ENCODE measurements at places on chromosomes 12 and 14. TPM values are rescaled to one million over a fixed set of nuclear protein-coding genes. Genes with fewer than 3 reads are reported as not detected.

GRCh38 chr14:51732494-51733112 lies 80.9 kb downstream of the FRMD6 start:
- no peak for DNase-seq

GRCh38 chr12:131895640-131896079 lies 1.2 kb downstream of the ULK1 start:
- DNase-seq: no peak

The CCDC177 gene
- total RNA-seq: not detected

DNA sequence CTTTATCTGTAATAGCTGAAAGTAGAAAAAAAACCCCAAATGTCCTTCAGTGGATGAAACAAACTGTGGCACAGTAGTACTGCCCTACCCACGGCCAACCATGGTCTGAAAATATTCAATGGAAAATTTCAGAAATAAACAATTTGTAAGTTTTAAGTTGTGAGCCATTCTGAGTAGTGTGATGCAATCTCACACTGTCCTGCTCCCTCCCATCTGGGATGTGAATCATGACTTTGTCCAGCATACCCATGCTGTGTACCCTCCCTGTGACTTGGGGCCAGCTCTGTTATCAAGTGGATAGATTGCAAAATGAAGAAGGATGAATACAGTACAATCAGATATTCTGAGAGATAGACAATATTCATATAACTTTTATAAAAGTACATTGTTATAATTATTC lies 106.2 kb downstream of the SMOC1 start:
- no peak for DNase-seq

DNA sequence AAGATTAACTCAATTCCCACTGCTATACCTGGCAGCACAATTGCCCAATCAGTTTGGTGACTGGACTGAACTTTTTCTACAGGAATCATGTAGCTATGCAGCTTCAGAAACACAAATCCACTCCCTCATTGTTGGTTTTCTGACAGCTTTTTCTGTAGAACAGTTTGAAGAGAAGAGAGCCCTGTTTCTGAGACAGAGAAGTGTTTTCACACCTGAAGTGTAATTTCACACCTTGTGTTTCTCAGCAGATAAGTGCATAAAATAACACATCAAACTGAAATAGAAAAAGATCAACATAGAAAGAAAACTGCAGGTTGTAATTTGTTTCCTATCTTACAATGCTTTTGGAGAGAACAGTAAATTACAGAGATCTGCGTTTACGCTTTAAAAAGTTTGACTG lies 335.6 kb downstream of the SNAPC1 start:
- no peak for DNase-seq

The GALNT16 gene
- 1.3 TPM for total RNA-seq

DNA sequence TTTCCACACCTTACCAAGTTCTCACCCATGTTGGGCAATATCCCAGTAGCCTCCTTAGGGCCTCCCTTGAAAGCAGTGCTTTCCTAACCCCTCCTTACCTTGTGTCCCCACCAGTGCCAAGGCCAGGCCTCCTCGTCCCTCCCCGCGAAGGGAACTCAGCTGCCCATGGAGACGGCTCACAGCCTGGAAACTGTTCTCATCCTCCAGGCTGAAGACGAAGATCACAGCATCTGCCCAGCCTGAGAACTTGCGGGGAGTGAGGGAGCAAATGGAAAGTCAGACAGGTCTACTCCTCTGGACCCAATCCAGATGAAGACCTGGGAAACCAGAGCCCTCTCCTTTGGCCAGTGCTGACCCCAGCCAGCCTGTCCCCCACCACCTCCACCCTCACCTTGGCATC lies 4.6 kb downstream of the AGAP2 start:
- no peak for DNase-seq

DNA sequence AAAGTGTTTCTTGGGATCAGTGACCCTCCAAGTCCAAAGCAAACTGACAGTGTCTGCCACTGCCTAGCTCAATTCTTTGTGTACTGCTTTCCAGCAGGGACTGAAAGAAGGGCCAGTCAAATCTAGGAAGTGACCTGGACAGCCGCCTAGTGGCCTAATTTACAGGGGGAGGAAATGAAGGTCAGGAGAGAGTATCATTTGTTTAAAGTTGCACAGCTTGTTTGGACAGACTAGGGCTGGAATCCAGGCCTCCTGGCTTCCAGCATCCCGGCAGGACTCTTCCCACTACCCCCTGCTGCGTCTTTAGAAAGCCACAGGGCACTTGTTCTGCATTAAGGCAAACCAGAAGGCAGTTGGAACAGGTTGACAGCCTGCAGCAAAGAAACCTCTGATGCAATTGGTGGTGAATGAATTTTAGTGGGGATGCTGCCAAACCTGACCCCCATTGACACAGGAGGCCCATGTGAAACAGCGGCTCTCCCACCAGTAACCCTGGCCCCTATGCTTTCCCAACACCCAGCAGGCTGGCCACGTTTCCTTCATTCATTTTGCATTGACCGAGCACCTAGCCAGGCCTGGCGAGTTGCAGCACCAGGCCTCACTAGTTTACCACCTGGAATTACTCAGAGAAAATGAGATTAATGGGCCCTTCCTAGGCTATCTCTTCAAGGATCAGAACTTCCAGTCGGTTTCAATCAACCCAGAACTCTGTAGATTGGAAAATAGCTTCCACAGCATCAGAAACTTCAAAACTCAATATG lies 28.2 kb downstream of the GALNT16 start:
- DNase-seq: no peak

- no peak for DNase-seq
Measured at GRCh38 chr12:58741226-58741625, 179.1 kb downstream of the LRIG3 start.

- DNase-seq: no peak
Measured at GRCh38 chr12:57535764-57536596, 11.0 kb downstream of the DCTN2 start.

- no peak for DNase-seq
Measured at GRCh38 chr12:27975222-27976136, 2.9 kb upstream of the PTHLH start.

The INSM2 gene
- total RNA-seq: not detected

DNA sequence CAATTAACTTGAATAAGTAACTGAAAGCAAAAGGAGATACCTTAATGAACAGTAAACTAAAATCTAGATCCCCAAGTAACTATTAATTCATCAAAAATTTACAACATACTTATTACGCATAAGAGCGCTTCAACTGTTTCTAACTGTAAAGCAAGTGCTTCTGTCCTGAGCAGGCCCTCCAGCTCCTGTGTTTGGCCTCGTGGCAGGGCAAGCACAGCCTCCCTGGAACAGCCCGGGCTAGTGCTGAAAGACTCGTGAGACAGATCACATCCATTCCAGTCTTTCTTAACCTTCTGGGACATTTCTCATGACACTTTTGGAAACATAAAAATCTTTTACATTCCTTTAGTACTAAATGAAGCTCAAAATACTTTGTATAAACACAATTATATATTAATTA lies 178.8 kb upstream of the ABCD2 start:
- DNase-seq: no peak

The HNF1A gene
- not detected for total RNA-seq

All from glomerular endothelial cell (primary cell).